LNCaP clone FGC (cell line): ENCODE measurements at places on chromosomes 7 and 10.
A peak's percentile ranks its signal among the peaks of the same experiment; 100 is the strongest.

DNA sequence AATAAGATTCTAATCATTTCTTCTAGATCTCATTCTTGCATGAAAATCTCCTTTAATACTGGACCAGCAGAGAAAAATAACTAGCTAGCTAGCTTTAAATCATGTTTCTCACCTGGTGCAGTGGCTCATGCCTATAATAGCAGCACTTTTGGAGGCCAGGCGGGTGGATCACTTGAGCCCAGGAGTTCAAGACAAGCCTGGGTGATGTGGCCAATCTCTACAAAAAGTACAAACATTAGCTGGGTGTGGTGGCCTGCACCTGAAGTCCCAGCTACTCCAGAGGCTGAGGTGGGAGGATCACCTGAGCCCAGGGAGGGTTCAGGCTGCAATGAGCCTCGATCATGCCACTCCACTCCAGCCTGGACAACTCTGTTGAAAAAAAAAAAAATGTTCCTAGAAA is 99.2 kb downstream of the BAMBI start:
- DNase-seq, result no peak

- DNase-seq, result no peak
Measured at GRCh38 chr10:121088524-121088923, 237.4 kb downstream of the WDR11 start.

DNA sequence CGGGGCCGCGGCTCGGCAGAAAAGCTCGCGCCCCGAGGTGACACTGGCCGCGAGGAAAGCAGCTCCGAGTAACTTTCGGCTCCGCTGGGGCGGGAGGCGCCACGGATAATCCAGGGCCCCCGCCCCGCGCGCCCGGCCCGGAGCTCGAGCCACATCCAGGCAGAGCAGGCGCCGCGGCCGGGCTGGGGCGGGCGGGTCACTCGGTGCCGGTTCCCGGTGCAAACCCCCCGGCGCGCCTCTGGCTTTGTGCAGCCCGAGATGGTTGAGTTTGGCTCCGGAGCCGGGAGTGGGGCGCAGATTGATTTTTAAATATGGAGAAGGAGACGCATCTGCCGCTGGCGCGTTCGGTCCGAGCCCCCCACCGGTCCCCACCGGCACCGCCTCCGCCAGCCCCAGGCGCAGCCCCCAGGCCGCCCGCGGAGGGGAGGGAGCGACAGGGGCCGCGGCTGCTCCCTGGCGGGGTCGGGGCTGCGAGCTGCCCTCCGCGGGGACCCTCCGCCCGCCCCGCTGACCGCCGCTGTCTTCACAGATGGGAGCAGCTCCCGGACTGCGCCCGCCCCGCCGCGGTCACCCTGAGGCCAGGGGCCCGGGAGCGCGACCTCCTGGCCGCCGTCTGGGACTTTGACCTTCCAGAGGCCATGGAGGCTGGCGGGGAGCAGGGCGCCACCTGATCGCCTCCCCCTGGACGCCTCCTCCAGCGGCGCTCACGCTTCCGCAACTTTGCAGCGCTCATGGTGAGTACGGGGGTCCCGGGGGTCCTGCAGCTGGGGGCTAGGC is 643 bp downstream of the ADGRA1 start:
- no peak for DNase-seq

- DNase-seq, result no peak
Measured at GRCh38 chr7:92624298-92624996, 34.3 kb upstream of the FAM133B start.

GRCh38 chr10:7525314-7526016 is 114.6 kb upstream of the SFMBT2 start:
- DNase-seq, result peak; percentile 38

GRCh38 chr10:124688386-124688785 is 55.8 kb downstream of the FAM53B start:
- DNase-seq, result no peak

DNA sequence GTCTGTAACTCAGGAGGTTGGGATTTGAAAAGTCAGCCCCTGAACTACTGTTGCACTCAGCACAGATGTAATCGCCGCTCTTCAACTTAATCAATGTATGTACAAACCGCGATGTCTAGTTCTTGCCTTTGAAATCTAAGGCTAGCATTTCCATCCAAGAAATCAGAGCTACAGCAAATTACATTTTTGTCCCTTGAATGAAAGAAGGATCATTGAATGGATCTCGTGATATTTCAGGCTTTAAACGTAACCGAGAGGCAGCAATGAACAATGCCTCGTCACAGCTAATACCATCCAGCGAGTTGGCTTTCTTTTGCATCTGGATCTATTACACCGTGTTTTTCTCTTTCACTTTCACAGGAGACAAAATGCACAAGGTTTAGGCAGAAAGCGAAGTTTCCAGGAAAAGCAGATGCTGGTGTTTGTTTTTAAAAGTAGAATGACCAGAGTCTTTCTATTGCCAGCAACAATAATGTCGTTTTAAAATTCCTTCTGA is 5.5 kb downstream of the SKIDA1 start:
- no peak for DNase-seq

DNA sequence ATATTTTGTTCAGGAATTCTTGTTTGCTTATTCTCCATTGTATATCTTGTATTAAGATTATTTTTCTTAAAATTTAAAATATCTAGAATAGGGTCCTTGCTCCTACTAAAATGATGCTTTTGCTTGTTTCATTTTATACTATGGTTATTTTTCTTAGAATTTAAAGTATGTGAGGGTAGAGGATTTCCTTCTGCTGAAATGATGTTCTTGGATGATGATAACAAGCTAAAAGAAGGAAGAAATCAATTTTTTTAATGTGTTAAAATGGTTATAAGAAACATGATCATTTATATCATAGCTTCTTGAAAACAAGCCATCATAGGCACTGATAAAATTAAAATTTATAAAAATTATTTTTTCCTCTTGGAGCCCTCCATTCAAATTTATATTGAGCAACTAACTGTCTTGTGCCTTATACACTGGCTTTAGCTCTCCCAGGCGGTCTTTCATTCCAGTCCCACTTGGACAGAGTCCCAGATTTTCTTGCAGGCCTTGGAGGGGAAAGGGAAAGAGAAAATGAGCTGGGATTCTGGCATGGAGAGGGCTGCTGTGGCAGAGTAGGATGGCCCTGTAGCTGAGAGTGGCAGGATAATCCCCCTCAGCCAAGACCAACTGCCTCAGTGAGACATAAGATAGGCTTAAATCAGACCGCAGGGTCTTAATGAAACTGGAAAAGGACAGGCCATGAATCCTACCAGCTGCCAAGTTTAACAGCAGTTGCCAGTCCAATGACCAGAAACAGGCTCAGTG is 60.2 kb downstream of the DNAJB9 start:
- DNase-seq, result no peak

DNA sequence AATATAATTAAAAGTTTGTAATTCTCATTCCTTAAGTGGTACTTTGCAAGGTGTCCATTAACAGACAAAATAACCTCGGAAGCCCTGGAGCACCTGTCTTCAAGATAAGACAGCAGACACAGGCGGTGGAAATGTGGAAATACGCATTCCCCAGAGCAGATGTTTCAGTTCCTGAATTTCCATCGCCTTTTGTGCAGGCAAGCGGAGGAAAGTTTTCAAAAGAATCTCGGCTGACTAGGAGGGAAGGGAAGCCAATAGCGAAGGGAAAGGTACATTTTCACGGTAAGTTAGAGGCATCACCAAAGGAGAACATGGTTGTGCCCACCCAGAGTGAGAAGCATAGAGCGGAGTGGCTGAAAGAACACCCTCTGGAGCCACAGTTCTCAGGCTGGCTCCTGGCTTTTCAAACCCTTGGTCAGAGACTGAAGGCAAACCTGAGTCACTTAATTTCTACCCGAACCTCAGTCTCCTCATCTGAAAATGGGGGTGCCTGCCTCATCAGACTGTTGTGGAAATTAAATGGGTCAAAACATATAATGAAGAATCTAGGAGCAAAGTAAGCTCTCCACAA is 13.6 kb downstream of the CPA1 start:
- no peak for DNase-seq

DNA sequence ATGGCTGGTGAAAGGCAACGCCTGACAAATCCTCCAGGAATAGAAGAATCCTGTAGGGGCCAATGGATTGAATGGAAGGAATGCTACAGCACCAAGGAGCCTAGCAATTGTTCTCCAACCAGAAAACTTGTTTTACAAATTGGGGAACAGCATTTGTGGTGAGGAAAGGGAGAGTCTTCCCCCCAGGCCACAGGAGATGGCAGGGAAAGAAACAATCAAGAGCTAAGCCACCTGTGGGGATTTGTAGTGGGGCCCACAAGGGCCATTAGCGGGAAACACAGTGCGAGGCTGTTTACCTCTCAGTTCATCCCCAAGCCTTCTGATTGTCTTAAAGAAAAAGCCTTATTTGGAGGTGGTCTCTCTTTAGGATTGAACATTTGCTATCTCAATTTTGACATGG is 48.5 kb upstream of the KCNMA1 start:
- no peak for DNase-seq

DNA sequence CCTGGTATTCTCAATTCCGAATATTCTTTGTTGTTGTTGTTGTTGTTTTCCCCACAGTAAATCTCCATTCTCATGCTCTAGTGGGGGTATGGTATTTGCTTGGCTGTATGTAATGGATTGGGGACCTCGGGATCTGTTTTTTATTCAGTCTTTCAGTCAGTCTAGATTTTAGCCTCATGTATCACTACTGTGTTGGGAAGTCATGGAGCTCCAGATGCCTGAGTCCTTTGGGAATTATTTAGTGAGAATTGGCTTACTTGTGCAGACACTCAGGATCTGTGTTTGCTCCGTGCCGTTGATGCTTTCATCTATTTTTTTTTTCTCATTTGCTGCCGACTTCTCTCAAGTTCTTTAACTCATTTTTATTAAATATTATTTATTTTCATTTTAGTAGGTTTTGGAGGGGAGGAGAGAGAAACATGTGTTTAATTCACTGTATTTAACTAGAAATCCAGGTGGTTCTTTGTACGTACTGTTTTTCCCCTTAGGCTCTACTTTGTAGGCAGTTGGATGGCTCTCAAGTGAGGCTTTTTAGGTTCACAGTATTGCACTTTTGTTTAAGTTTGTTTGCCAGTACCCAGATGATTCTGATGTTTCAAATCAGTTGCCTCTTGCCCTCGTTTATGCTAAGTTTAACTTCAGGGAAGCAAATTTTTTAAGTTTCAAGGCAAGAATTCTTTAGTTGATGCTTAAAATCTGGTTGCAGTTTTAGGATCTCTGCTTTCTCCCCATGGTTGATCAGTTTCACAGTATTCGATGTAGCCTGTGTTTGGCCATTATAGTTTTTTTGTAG is 36.9 kb downstream of the ZNRF2 start:
- DNase-seq, result no peak

GRCh38 chr7:5361446-5362127 is 62.0 kb downstream of the TNRC18 start:
- no peak for DNase-seq

DNA sequence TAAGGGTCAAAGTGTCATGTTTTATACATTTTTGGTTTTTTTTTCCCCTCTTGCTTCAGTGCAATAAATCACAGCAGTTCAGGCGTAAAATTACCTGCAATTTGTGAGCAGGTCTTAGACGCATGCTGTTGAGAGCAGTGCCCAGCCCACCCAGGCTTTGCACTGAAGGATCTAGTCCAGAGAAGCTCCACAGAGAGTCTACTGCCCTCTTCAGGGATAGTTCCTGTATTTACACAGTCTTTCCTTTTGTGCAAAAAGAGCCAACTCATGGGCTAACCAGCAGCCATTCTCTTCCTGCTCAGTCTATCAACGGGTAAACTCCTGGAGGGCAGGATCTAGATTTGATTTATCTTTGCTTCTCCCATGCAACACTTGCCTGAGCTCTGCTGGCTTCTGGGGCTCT is 82.2 kb upstream of the NAMPT start:
- no peak for DNase-seq

DNA sequence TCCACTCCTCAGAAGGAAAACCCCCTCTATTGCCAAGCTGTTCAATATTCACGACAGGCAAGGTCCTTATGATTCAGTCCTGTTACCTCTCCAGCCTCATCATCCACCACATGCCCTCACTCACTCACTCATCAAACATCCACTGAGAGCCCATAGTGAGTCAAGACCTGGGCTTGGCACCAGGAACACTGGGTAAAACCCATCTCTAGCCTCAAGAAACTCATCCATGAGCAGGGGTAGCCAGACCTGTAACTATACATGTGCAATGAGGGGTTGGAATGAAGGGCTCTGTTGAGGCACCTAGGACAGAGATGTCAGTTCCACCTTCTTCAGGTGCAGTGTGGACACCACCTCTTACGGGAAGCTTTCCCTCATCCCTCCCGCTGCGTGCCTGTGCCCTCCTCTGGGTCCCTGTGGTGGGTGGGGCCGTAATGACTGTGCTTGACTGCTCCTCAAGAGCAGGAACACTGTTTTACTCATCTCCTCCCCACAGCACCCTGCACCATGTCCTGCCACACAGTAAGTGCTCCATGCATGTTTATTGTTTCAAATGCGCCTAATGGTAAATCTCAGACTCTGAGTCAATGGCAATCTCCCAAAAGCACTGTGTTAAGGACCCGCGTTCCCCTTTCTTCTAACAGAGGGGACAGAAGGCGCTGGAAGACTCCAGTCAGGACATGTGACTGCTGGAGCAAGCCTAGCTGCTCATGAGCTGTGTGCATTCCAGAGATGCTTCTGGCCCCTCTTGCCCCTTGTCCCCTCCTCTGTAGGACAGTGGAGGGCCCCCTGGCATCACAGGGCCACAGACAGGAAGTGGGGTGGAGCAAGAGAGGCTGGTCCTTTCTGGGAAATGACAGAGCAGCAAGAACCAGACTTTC is 95.4 kb downstream of the HIPK2 start:
- DNase-seq, result no peak

DNA sequence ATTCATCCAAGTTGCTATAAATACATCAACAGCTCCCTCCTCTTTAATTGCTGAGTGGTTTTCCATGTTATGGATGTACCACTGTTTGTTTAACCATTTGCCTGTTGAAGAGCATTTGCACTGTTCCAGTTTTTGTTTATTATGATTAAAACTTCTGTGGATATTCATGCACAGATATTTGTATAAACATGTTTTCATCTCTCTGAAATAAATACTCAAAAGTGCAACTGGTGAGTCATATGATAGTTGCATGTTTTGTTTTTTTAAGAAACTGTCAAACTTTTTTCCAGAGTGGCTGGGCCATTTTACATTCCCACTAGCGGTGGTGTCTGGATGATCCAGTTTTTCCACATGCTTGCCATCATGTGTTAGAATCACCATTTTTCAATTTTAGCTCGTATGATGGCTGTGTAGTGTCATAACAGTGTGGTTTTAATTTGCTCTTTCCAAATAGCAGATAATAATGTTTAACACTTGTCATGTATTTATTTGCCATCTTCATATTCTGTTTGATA is 33.6 kb downstream of the MEOX2 start:
- DNase-seq, result no peak

GRCh38 chr7:117248829-117249228 is 74.0 kb downstream of the WNT2 start:
- no peak for DNase-seq
